ENCODE measurements at places on chromosomes 1 and 21.
A peak's percentile ranks its signal among the peaks of the same experiment; 100 is the strongest.

DNA sequence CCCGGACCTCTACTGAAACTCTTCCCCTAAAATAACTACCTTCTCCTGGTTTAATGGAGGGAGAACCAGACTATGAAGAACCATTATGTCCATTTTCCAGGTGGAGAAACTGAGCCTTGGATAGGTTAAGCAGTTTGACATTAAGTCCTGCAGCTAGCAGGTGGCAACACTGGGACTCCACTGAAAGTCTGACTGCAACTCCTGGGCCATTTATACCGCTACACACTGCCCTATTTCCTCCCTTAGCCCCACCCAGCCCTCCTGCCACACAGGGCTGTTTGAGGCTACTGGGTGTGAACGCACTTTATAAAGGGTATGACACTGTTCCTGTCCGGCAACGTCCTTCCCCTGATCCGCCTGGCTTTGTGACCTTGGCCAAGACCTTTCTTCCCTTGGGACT lies 511 bp upstream of the INPP5B start:
- DNase-seq = no peak

GRCh38 chr1:230992100-230992774 lies 13.3 kb downstream of the ARV1 start:
- DNase-seq = no peak

DNA sequence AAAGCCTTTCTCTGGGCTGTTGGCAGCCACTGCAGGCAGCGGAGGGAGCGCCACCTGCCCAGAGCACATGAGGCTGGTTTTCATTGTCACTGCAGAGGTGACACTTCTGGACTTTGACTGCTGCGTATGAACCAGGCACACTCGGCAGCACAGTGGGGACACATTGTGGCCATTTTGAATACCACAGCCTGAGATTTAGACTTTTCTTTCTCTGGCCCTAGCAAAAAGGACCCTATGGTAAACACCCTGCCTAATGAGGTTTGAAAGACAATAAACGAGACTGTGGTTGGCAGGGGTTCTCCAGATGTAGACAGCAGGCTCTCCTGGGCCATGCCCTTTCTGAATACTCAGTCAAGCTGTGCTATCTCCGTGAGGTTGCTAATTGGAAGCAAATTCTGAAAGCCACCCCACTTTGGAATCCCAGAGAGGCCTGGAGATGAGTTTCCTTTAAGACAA lies 12.0 kb upstream of the KCNE2 start:
- no peak for DNase-seq

DNA sequence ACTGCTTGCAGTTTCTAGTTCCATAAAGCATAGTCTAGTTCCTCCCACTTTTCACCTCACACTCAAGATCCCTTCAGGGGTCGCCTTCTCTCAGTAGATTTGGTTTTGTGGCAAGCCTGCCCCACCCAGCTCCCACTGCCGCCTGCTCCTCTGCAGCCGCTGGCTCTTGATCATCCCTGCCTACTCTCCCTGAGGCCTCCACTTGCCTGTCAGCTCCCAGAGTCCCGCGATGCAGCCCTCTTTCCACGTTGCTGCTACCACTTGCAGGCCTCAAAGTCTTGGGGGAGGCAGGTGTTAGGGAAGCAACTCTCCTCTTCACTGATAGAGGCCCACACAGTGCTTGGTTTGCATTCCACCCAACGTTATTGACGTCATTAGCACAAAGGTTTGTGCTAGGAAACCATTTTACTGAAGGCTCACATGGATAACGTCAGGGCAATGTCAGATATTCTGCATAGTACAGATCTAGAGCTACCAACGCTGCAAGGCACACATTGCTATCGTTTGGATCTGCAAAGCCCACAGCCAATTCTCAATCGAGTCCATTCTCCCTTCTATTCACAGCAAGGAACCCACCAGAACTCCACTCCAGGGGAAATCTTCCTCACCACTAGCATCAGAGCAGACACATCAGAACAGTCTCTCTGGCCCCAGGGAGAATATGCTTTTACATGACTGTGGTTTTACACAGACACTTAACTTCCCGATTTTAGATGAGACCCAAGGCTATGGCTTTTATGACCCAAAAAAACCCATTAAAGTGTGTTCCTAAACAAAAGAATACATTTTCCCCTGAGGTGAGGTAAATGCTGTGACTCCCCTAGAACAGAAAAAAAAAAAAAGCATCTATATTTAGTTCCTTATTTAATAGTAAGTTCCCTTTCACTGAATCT lies 519.5 kb upstream of the CAMK1G start:
- no peak for DNase-seq

GRCh38 chr1:6603238-6603914 lies 707 bp upstream of the KLHL21 start:
- DNase-seq = no peak

DNA sequence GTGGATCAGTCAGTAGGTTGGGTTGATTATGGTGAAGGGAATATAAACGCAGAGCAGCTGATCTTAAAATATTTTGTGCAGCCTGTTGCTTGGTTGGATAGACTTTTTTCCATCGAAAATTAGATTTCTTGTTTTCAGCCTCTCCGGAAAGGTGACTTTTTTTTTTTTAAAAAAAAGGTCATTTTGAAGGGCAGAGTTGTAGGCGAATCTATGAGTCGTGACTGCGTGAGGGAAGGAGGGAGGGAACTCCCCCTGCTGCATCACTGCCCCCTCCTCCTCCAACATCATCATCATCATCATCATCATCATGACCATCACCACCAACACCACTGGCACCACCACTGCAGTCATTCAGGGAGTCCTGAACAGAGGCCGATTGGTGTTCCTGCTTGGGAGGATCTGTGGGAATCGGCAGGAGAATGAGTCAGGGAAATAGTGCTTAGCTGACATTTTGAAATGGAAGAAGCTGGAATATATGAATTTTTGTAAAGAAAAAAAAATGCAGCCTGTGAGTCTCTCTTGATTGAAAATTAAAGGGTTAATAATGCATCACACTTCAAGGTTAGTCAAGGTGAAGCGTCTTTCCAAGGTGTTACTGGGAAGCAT lies 1.2 kb downstream of the ATP1B1 start:
- no peak for DNase-seq

- DNase-seq = no peak
These were observed 68.3 kb upstream of the NR5A2 start for GRCh38 chr1:199959033-199959774.

GRCh38 chr1:218479436-218480115 lies 134.4 kb downstream of the TGFB2 start:
- DNase-seq = no peak

- DNase-seq = no peak
These were observed 73.2 kb downstream of the BCAR3 start for GRCh38 chr1:93608187-93609109.

- no peak for DNase-seq
These were observed 46.4 kb upstream of the TRABD2B start for GRCh38 chr1:48043622-48044021.

- no peak for DNase-seq
These were observed 310.6 kb downstream of the NPHP4 start for GRCh38 chr1:5681654-5682053.

GRCh38 chr1:18513995-18514394 lies 33.3 kb downstream of the KLHDC7A start:
- DNase-seq = no peak

GRCh38 chr1:181166377-181167196 lies 78.1 kb downstream of the IER5 start:
- DNase-seq = no peak

GRCh38 chr1:90092441-90092840 lies 97.5 kb downstream of the ZNF326 start:
- no peak for DNase-seq

- DNase-seq = peak; percentile 39
These were observed 33.2 kb downstream of the NHLH2 start for GRCh38 chr1:115807723-115808122.

GRCh38 chr1:68558321-68559026 lies 61.6 kb upstream of the DEPDC1 start:
- DNase-seq = no peak

GRCh38 chr1:106289265-106289928 lies 767.1 kb upstream of the PRMT6 start:
- no peak for DNase-seq

- no peak for DNase-seq
These were observed 53.4 kb downstream of the WLS start for GRCh38 chr1:68178821-68179490.

DNA sequence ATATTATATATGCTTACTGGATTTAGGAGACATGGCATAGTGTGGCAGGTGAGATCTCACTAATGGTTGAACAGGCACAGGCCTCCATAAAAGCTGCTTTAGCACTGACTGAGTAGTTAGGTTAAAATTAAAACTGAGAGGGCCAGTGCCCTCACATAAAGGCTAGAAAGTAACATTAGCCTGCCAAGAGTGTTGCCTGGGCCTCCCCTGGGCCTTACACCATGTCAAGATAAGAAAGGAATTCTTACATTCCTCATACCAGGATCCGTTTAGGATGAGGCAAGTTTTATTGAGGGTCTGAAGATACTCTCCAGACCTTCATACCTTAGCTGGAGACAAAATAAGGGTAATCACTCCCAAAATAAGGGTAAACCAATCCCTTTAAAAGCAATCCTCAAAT lies 1011.8 kb downstream of the PLA2G4A start:
- no peak for DNase-seq

- DNase-seq = no peak
These were observed 3.5 kb upstream of the FCMR start for GRCh38 chr1:206925106-206925736.

DNA sequence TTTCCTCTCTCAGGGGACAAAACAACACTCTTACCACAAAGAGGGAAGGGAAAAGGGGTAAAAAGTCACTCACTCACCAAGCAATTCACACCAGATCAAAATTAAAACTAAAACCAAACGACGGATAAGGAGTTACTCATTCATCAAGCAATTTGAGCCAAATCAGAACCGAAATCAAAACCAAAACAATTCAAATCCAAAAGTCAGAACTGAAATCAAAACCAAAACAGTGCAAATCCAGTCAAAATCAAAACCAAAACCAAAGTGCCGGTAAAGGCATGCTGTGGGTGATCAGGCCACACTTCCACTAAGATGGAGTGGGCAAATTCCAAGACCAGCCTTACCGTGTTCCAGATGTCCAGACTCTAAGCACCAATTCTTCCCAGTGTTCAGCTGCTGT lies 717.9 kb downstream of the AMY1C start:
- DNase-seq = no peak

- no peak for DNase-seq
These were observed 1260.7 kb downstream of the PLA2G4A start for GRCh38 chr1:188089461-188089860.

- no peak for DNase-seq
These were observed 21.2 kb downstream of the HFM1 start for GRCh38 chr1:91383456-91383855.

- DNase-seq = no peak
These were observed 7.6 kb downstream of the APOBEC4 start for GRCh38 chr1:183645531-183645930.

DNA sequence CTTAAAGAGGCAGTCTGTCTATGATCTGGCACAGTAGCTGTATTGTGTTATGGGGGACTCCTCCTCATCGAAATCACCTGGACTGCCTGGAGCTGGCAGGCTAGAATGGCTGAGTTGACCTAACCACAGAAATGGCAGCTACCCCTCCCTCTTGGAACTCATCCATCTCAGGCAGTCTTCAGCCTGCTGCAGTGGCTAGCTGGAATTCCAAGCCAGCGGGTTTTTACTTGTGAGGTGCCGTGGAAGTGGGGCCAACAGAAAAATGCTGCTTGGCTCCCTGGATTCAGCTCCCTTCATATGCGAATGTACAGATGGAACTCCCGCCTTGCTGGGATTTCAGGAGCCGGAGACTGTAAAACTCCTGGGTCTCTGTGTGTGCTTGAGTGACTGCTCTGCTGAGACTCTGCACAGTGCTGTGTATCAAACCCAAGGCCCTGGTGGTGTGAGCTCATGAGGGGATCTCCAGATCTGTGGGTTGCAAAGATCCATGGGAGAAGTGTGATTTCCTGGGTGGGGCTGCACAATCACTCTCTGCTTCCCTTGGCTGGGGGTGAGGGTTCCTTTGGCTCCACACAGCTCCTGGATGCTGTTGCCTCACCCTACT lies 316.9 kb downstream of the CTH start:
- DNase-seq = no peak

- no peak for DNase-seq
These were observed 2.3 kb upstream of the RIPK4 start for GRCh38 chr21:41769111-41769510.

DNA sequence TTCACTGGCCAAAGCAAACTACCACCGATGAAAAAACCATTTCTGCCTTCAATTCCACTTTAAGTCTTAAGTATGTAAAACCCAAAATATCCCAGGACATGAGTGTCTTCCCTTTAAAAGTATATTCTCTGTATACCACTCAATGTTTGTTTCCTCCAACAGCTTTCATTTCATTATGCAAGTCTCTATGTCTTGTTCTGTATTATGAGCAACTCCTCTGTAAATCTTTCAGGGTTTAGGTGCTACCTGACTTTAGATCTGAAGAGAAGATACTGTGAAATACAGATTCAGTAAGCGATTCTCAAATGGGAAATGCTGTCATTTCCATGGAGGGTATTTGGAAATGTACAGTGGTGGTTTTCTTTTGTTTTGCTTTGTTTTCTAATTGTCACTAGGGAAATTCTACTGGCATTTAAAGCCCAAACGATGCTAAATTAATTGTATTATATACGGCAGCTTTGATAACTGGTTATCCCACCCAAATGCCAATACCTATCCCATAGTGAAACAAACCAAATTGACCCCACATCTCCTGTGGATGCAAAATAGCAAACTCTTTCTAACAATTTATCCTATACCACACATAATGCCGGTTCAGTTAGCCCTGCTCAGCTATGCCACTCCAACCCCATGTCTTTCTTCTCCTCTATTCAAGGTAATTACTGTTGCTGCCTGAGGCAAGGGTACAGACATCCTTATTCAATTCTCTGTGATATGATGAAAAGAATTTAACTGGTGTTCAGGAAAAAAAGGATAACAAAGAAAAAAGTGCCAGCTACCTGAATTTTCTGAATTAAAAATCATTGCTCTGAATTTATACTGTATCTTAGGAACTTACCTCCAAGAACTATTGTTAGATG lies 182.8 kb downstream of the EIF4G3 start:
- no peak for DNase-seq

DNA sequence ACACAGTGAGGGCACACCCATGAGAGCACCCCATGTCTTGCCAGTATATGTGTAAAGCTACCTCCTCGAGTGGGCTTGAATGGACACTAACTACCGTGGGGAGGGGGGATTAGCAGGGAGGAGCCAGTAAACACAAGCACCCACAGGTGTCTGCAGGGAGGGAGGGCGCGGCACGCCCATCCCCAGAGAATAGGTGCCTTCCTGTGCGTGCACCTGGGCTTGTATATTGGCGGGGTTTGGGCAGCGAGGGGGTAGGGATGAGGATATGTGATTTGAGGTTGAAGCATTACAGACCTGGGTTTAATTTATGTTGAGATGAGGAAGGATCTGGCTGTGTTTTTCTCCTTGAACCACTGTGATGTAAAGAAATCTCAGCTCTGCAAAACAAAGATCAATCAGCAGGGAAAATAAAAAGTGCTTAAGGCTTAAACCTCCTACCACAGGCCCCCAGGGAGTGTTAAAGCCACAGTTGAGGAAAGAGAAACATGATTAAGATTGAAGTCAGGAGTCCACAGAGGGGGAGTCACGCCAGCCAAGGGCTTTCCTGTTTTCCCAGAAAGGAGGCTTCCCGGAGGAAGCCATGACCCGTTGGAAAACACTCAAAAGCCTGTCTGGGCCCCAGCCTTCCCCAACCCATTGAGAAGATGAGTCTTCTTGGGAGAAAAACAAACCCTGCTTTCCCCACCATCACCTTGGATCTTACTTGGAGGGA lies 80.0 kb downstream of the CAMK2N1 start:
- no peak for DNase-seq
